ENCODE measurements at places on chromosomes 1 and 21.

DNA sequence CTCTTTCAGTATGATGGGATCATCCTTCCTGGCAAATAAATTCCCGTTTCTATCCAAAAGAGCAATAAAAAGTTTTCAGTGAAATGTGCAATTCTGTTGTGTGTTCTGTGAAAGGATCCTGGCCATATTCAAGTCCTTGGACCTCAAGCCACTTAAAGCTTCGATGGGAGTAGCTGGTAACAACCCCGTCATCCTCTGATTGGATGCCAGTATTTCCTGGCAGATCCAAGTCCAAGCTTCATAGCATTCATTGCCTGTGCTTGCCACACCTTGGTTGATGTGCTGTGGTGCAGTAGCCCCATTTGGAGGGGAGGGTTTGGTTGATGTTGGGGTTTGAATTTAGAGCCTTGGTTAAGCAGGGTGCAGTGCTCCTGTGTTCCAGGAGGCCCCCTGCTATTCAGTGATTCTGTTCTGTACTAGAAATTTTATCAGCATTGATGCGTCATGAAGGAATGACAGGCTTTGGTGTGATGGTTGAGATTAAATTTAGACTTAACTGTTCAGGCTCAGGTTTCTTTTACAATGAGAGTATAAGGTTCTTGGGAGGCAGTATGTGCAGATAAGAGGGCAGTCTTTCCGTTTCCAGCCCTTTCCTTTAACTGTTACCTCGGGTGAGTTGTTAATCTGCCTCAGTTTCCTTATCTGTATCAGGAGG lies 4.9 kb downstream of the RPL11 start:
- DNase-seq = no peak

DNA sequence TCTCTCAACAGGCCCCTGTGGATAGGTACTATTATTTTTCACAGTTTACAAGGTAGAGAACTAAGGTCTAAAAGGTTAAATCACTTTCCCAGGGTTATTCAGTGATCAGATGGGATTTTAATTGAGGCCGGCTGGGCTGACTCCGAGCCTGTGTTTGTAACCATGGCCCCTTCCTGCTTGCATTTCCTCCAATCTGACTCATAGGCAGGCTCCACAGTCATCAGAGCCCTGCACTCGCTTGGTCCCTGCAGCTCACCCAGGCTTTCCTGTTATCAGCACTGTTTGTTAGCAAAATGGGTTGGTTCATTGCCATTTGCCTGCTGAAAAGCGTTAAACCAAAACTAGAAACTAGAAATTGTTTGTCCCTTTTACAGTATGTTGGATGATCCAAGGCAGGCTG lies 41.4 kb upstream of the LMX1A start:
- no peak for DNase-seq

DNA sequence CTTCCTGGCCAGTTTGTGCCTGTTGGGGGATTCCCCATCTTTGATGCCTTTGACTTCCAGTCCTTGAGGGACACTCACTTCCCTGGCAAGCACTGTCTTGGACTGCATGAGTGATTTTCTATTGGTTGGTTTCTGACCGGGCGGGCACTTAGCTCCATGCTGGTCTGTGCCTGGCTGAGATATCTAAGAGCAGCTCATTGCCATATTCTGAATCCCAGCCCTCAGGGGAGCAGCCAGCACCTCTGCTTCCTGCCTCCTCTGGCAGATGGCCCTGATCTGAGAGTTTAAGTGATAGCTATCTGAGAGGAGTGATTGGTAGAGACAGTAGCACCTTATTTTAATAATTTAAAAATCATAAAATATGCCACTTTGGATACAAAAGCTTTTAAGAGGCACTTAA lies 52.5 kb downstream of the DISC1 start:
- DNase-seq = no peak

DNA sequence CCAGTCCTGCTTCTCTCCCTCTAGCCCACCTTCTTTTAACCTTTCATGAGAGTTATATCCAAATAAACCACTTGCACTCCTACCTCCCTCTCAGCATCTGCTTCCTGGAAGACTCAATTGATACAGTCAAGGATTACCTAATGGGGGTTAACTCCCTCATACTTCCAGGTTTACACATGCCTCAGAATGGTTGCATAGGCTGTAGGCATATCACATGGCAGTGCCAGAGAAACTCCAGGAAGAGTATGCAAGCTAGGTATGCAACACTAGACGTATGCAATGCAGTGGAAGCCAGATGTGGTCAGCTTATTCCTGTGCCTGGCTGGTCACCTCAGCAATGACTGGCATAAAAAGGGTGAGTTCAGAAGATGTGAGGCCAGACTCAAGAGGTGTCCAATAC lies 32.7 kb upstream of the VANGL1 start:
- no peak for DNase-seq

GRCh38 chr21:22890656-22891055 lies 1892.4 kb downstream of the NCAM2 start:
- no peak for DNase-seq

- DNase-seq = no peak
Observed at GRCh38 chr1:90717665-90718410, 736 bp upstream of the BARHL2 start.

DNA sequence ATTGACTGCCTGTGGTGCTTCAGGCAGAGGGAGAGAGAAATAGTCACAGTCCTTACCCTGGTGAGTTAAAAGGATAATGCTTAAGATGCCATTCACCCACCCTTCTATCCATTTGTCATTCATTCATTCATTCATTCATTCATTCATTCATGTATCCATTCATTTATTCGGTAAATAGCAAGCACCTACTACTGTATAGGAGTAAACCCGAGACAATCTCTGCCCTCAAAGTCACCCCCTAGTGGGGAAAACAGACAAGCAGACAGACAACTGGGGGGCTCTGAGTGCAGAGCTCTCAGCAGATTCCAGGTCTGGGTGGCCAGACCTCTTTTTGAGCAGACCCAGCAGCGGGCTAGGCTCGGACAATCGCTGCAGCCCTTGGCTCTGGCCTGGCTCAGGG lies 14.1 kb upstream of the ACTL8 start:
- no peak for DNase-seq

DNA sequence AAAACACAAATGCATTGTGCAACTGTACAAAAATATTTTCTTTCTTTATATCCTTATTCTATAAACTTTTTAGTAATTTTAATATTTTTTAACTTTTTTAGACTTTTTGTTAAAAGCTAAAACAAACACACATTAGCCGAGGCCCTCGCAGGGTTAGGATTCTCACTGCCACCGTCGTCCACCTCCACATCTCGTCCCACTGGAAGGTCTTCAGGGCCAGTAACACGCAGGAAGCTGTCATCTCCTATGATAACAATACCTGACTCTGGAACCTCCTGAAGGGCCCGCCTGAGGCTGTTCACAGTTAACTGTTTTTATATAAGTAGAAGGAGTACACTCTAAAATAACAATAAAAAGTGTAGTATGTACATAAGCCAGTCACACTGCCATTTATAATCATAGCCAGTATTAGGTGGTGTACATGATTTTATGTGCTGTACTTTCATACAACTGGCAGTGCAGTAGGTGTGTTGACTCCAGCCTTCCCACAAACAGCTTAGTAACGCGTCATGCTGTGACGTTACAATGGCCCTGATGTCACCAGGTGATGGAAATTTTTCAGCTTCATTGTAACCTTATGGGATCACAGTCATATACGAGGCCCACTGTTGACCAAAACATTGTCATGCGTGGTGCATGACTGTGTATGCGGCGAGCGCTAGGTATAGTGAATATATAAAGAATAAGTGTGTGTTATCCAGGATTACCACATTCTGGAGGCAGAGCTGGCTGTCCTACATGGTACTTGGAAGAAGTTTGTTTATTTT lies 8.8 kb downstream of the TFF2 start:
- no peak for DNase-seq

DNA sequence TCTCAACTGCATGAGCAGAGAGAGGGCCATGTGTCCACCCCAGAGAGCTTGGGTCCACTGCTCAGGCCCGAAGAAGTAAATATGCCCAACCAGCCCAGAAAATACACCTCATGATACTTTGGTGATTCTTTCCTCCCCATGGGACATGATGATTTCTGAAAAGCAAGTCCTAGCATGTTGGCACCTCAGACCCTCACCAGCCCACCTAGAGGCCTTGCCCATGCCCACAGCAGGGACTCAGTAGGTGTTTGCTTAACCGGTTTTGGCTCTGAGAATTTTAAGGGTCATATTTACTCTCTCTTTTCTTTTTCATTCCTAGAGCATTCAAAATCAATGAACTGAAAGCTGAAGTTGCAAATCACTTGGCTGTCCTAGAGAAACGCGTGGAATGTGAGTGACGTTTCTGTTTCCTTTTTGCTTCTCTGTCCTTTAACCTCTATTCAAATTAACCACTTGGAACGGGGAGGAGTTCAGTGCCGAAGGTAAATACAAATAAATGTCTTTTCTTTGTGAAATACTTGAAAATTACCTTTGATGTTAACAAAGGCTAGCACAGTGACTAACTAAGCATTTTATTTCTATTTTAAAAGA lies 79.7 kb downstream of the PDE9A start:
- DNase-seq = no peak

DNA sequence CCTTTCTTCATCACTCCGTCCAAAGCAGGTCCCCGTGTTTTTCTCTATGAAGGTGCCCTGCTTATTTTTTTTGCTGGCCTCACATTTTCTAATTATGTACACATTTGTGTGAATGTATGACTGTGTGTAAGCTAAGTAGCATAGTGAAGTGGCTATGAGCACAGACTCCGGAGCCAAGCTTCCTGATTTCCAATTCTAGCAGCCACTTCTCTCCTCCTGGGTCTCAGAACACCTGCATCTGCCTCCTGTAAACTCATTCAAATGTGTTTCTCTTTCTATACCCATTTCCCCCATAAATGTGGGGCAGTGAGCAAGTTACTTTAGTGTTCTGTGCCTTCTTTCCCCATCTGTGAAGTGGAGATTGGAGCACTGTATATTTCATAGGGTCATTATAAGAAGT lies 2.1 kb downstream of the SLAMF6 start:
- DNase-seq = peak; percentile 20

DNA sequence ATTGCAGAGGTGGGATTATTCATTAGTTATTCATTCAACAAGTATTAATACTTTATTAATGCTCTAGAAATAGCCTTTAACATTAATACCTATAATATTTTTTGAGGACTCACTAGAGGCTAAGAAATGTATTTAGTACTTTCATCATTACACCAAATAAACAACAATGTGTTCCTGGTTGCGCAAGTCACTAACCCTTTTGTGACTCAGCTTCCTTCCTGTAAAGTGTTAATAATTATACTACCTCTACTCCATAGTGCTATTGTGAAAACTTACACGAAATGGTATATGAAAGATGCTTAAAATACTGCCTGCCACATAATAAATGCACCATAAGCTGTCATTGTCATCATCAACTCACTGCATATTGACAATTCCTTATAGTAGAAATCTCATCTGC lies 431.0 kb downstream of the DPYD start:
- DNase-seq = no peak

All from CD4-positive, alpha-beta T cell treated with Interleukin-21 for 1 hour (primary cell).